Anterior cingulate cortex (tissue), 58 donors: ENCODE measurements at places on chromosomes 11 and 22.

- no peak for DNase-seq
Measured at GRCh38 chr11:2824851-2825250, 60.7 kb downstream of the CDKN1C start.

DNA sequence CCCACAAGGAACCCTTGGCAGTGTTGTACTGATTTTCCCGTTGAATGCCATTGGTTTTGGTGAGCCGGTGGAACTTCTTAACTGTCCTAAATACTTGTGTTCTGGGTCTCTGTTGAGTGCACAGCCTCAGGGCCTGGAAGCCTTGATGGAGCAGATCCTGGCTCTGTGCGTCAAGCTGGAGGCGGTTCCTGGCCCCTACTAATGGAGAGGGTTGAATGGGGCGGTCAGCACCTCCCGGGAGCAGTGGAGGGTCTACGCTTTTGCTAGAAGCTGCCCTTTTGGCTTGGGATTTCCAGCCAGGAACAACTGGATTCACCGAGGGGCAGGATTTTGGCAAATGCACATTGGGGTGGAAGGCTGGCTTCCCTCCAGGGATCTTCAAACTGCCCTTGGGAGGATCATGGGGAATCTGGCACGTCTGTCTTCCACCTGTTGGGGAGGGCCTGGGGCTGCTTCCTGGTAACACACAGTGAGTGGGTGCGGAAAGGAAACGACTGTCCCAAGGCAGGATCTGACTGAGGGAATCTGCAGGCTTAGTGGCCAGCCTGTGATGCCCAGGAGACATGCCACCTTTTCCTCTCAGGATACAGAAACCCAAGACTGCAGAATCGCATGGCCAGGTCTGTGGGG is 6.9 kb upstream of the OSBPL5 start:
- no peak for DNase-seq

DNA sequence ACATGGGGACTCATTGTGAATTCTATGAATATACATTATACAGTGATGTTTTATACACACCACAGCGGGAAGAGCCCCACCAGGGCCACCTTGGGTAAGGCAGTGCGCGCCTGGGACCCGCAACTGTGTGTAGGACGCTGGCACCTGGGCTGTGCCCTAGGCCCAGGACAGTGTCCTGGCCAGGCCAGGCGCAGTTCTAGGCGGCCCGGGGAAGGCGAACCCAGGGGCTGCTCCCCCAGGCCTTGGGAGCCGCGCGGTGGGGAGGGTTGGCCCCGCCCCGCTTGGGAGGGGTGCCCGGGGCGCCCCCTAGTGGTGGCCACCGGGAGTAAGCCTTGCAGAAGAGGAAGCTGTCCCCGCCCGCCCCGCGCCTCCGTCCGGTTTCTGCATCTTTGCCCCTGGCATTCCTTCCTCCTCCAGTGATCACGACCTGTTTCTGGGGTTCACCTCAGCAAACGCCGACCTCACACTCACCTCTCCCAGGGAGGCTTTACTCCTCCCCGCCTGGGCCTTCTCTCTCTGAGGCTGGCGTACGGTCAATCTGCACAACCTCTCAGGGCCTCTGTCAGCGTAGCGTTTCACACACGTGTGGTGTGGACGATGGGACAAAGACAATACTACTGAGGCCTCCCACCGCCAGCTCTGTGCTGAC is 9.5 kb upstream of the EHD1 start:
- DNase-seq = peak; percentile 44

- DNase-seq = no peak
Measured at GRCh38 chr11:64765851-64766665, 6.3 kb upstream of the PYGM start.

GRCh38 chr11:120660024-120660565 is 148.5 kb downstream of the GRIK4 start:
- DNase-seq = no peak

DNA sequence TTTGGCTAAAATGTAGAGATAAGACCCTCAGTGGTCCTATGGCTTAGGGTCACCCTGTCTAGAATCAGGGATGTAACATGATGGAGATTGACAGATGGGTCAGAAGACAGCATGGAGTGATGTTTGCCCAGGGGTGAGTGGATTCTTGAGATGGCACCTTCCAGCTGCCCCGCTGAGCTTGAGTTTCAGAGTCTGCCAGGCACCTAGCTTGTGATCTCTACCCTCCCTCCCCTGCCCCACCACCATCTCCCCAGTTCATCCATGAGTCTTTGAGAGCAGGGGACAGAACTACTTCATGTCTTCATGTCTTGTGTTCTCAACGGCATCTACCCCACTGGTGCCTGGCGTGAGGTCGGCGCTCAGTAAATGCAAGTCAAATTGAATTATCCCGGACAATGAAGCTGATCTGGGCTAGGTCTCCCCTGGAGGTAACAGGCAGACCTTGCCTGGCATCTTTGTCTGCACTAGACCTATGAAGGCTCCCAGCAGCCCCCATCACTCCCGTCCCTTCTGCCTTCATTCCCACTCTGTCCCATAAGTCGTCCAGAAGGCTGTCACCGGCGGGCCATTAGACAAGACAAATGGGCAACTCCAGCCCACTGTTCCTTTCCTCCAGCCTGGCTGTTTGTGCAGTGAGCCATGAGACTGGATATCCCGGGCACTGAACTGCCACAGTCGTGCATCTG is 239.2 kb upstream of the TBCEL start:
- DNase-seq = no peak

GRCh38 chr11:102831489-102832440 is 11.6 kb downstream of the MMP3 start:
- DNase-seq = no peak

- peak; percentile 43 for DNase-seq
Measured at GRCh38 chr22:44158816-44159215, 21.9 kb upstream of the PARVG start.

DNA sequence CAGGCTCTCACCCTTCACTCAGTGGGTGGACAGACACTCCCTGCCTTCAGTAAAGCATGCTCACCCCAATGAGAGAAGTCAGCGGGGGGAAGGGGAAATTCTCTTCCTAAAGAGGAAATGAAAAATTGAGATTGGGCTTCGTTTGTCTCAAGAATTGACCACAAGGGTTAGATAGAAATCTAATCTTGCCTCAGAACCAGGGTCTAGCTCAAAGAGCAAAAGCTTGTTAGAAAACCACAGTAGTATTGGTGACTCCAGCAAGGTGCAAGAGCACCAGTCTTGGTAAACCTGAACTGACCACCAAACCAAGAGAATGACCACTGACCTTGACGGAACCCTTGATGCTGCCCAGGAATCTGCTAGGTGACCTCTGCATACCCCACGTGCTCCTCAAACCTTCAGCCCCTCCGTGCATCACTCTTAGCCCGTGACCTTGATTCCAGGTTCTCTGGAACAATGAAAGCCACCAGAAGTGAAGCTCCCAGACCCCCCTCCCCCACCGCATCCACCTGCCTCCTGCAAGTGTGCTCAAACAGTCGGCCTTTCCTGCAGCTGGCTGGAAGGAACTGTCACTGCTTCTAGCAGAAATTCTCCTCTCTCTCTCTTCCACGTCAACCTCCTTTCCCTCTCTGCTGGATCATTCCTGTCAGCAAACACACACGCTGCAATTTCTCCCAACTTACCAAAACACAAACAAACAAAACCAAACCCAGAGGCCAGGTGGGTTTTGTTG is 3.1 kb upstream of the TMA7B start:
- DNase-seq = no peak

DNA sequence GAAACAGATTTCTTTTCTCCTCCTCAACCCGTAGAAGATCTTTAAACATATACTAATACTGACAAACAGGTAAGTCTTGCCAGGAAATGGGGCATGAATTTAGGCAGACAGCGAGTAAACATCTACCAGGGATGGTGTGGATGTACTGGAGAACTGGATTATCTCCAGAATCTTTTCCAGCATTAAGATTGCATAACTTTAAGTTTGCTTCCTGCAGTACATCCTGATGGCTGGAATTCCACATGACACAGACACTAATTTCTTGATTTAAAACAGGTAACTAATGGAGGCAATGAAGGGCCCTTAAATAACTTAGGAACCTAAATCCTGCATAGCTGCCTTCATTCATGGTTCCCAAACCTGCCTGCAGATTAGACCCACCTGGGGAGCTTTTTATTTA is 40.7 kb downstream of the JHY start:
- no peak for DNase-seq

DNA sequence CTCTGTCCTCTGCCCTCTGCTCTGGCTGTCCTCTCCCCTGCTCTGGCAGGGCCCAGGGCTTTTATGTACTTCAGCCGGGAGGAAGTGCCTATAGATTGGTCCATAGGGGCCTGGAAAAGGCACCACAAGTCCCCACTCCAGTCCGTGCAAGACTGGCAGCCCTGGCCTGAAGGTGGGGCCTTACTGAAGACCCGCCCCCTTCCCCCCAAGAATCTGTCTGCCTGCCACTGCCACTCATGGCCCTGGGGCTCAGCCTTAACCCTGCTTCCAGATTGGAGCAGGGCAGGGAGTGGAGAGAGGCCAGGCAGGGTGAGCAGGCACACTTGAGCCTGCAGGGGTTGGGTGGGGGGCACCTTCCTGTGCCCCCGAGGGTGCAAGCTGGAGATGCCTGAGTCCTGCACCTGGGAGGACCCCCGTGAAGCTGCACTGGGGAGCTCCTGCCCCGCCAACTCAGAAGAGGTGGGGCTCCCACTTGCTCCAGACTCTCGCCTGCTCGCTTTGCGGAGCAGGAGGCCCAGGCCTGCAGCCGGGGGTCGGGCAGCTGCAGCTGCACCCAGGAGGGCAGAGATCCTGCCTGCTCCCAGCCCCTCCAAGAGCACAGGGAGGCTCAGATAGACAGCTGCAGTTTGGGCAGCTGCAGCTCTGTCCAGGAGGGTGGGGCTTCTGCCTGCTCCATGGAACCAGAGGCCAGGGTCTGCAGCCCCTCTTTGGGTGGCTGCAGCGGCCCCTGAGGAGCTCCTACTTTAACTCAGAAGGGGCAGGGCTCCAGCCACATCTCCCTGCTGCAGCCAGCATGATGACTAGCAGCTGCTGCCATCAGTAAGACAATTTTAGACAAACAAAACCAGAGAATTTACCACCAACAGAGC is 51.0 kb upstream of the SC5D start:
- no peak for DNase-seq
